CD4-positive, alpha-beta T cell treated with Interleukin-15 for 4 hours (primary cell): ENCODE measurements at places on chromosomes 16 and 17.

- peak; percentile 50 for DNase-seq
Measured at GRCh38 chr16:9134739-9135138, 43.3 kb downstream of the HAPSTR1 start.

- DNase-seq, result no peak
Measured at GRCh38 chr17:7317161-7317803, 2.1 kb upstream of the GPS2 start.

DNA sequence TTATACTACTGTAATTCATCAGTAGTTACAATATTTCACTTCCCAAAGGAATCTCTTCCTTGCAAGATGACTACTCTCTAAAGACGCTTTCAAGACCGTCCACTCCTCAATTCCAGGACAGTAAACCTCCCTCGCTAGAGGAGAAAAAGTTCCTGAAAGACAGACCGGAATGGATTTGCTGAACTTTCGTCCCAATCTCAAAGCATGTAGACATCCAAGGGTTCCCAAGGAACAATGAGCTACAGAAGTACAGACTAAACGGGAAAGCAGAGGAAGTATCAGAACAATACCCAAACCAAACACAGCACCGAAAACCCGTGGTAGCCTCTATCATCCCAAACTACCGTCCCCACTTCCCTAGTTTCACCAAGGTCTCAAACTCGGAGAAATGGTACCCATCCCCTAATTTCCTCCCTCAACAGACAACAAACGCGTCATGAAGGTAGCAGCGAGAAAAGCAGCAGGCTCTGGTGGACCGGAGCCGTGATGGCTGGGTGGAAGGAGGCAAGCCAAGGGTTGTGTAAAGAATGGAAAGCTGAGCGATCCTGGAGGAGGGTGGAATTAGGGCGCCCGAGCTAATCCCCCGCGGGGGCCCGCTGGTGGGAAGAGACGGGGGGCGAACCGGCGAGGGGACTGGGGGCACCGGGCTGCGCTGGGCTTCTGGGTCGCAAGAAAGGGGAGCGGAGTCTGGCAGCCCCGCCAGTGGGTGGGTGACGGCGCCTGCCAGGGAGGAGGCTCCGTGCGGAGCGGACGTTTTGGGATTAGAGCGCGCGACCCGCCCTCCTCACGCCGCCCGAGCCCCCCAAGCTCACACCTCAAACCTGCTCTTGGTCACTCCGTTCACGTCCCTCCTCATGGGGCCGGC is 647 bp downstream of the FBXL20 start:
- no peak for DNase-seq

GRCh38 chr17:75874323-75875181 is 3.8 kb downstream of the TRIM47 start:
- DNase-seq, result no peak

GRCh38 chr16:21526923-21527807 is 72.2 kb upstream of the METTL9 start:
- DNase-seq, result no peak
